Left cardiac atrium (tissue), 4 donors: ENCODE measurements at places on chromosomes 4 and X. TPM values are rescaled to one million over a fixed set of nuclear protein-coding genes. Genes with fewer than 3 reads are reported as not detected.

Gene FHDC1
- 0.50 TPM for total RNA-seq

Gene F11
- total RNA-seq, result not detected

Gene SPACA5B
- total RNA-seq, result not detected

Gene DAPP1
- 0.89 TPM for total RNA-seq

Gene XAGE1B
- total RNA-seq, result not detected

Gene HSFX3
- total RNA-seq, result not detected

Gene PPP1R2C
- not detected for total RNA-seq

Gene TBC1D14
- 35.9 TPM for total RNA-seq

Gene INPP4B
- 11.0 TPM for total RNA-seq

Gene CXorf49B
- not detected for total RNA-seq

Gene ZNF182
- 2.9 TPM for total RNA-seq

Gene DNAAF6
- not detected for total RNA-seq

Gene NR0B1
- total RNA-seq, result not detected

Gene CLDN2
- 0.10 TPM for total RNA-seq

Gene RNF113A
- 10.9 TPM for total RNA-seq

Gene EGF
- 8.3 TPM for total RNA-seq

Gene MFAP3L
- total RNA-seq, result 5.0 TPM

Gene MAP9
- 6.8 TPM for total RNA-seq

Gene MAGEB10
- total RNA-seq, result not detected

Gene TMPRSS11F
- not detected for total RNA-seq

Gene DCAF8L2
- total RNA-seq, result not detected

Gene PLP2
- 97.5 TPM for total RNA-seq

Gene GPR119
- total RNA-seq, result not detected

Gene THAP6
- total RNA-seq, result 20.3 TPM

Gene MFSD8
- total RNA-seq, result 9.8 TPM

Gene HHIP
- 0.50 TPM for total RNA-seq

Gene MAP7D3
- total RNA-seq, result 12.5 TPM

Gene IQCM
- not detected for total RNA-seq

Gene TMEM156
- not detected for total RNA-seq

Gene AREG
- total RNA-seq, result 4.6 TPM

Gene CSN1S1
- total RNA-seq, result 0.68 TPM

Gene CHRDL1
- 37.8 TPM for total RNA-seq

Gene ADH7
- total RNA-seq, result not detected

Gene HTN3
- total RNA-seq, result not detected

Gene ENOPH1
- 19.3 TPM for total RNA-seq

Gene PCDH7
- 10.6 TPM for total RNA-seq

Gene RRH
- not detected for total RNA-seq

Gene GDI1
- total RNA-seq, result 76.8 TPM

Gene SLC7A11
- total RNA-seq, result 4.7 TPM

Gene HTR2C
- not detected for total RNA-seq

Gene C1QTNF7
- 7.4 TPM for total RNA-seq

Gene ARSH
- not detected for total RNA-seq

Gene GABRE
- 14.7 TPM for total RNA-seq

Gene FAM9B
- not detected for total RNA-seq

Gene SPANXN1
- not detected for total RNA-seq

Gene ADGRG4
- total RNA-seq, result 0.03 TPM

Gene MMRN1
- total RNA-seq, result 12.5 TPM

Gene FOXR2
- not detected for total RNA-seq

Gene ESX1
- not detected for total RNA-seq

Gene ADH1B
- 523 TPM for total RNA-seq

Gene FOXP3
- not detected for total RNA-seq

Gene RBMXL3
- not detected for total RNA-seq

Gene SOWAHD
- 0.32 TPM for total RNA-seq
